ENCODE measurements at places on chromosomes 2 and 18.
A peak's percentile ranks its signal among the peaks of the same experiment; 100 is the strongest.

GRCh38 chr2:37867166-37867565 is 57.9 kb upstream of the RMDN2 start:
- no peak for DNase-seq

GRCh38 chr18:76274468-76275289 is 220.4 kb downstream of the ZNF516 start:
- DNase-seq = peak; percentile 41

GRCh38 chr2:231483398-231484329 is 19.4 kb upstream of the NCL start:
- no peak for DNase-seq

DNA sequence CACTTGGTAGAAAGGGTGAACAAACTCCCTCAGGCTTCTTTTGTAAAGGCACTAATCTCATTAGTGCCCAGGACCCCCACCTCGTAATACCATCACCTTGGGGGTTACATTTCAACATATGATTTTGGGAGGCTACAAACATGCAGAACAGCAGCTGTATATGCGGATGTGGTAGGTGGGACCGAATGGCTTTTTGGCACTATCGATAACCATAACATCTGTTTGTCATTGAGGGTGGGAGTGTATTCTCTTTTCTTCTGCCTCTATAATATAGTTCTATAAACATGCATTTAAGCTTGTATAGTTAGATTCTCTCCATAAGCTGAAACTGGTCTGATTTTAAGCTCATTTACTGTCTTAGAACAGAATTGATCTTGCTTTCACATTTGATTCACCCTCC is 239.1 kb upstream of the BOD1L2 start:
- DNase-seq = no peak

Measured in NCI-H2081 (cell line).